Colonic mucosa (tissue), 4 donors: ENCODE measurements at places on chromosomes 7 and 10. TPM values are rescaled to one million over a fixed set of nuclear protein-coding genes. Genes with fewer than 3 reads are reported as not detected.

DNA sequence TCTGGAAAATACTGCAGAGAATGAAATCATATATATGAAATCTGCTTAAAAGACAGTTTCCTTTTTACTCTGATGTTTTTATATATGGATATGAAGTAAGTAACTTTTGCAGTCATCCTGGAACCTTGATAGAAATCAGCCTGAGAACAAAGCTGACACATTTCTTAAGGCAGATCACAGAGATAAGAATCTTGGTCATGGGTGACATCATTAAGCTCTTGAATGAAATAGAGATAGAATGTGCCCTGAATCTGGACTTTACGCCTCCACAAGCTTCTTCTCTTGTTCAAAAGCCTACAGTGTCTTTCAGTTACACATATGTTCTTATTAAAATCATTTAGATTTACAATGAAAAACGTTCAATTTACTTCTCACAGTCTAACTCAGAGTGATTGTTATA is 319.1 kb upstream of the CNTNAP2 start:
- H3K27ac ChIP-seq, result no peak overlapping the region
- no peaks in the 10 kb centered on the region for H3K27me3 ChIP-seq
- DNase-seq, result no peak
- no peak overlapping the region for H3K4me3 ChIP-seq
- H3K4me1 ChIP-seq, result no peaks in the 10 kb centered on the region

DNA sequence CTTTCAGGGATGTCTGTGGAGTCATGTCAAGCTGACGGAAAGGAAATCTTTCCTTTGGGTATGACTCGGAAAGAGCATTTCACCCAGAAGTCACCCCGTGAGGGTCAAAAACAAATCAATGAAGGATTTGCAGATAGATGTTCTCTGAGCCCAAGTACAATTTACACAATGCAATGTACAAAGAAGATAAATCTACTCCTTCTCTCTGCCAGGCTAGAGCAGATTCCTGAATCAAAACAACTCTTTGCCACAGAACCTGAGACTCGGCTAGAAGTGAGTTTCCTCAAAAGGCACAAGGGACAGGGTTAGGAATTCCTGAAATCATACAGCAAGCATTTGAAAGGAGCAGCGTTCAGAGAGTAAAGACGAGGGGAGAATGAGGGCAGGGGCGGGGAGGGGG is 34.0 kb upstream of the CALN1 start:
- no peak overlapping the region for H3K4me3 ChIP-seq
- H3K27ac ChIP-seq, result no peak overlapping the region
- no peaks in the 10 kb centered on the region for H3K36me3 ChIP-seq
- no peak for DNase-seq
- H3K27me3 ChIP-seq, result no peaks in the 10 kb centered on the region
- H3K4me1 ChIP-seq, result no peaks in the 10 kb centered on the region

PLEKHS1 gene
- total RNA-seq, result 0.84 TPM

GRCh38 chr10:42987575-42987974 is 89.3 kb upstream of the RET start:
- H3K36me3 ChIP-seq, result no peaks in the 10 kb centered on the region
- no peaks in the 10 kb centered on the region for H3K27me3 ChIP-seq
- no peak overlapping the region for H3K4me3 ChIP-seq
- no peak overlapping the region for H3K27ac ChIP-seq
- peak; percentile 7 for DNase-seq

DNA sequence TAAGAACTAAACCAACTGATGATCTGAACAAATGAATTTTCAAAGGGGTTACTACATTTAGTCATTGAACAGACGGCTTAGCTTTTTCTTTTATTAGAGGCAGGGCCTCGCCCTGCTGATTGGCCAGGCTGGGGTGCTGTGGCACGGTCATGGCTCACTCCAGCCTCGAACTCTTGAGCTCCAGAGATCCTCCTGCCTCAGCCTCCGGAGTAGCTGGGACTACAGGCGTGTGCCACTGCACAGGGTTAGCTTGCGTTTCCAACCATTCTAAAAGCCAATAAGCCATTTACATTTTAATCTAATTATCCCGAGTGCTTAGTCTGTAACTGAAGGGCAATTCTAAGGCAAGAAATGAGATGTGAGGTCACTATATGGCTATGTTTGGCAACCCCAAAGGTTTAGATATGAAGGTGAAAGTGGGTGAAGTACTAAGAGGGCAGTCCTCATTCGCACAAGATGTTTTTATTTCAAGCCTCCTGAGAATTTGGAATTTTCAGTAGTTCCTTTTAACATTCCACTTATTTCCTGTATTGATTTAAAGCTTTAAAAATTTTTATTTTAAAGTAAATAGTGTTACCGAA is 1.6 kb upstream of the CDK13 start:
- no peak for DNase-seq
- peak overlapping the region; percentile 100 for H3K27ac ChIP-seq
- no peaks in the 10 kb centered on the region for H3K4me1 ChIP-seq
- H3K36me3 ChIP-seq, result no peaks in the 10 kb centered on the region
- H3K4me3 ChIP-seq, result peak overlapping the region; percentile 93

GRCh38 chr7:138233189-138233588 is 156.9 kb downstream of the AKR1D1 start:
- no peak overlapping the region for H3K4me3 ChIP-seq
- DNase-seq, result no peak
- no peak overlapping the region for H3K27ac ChIP-seq

DNA sequence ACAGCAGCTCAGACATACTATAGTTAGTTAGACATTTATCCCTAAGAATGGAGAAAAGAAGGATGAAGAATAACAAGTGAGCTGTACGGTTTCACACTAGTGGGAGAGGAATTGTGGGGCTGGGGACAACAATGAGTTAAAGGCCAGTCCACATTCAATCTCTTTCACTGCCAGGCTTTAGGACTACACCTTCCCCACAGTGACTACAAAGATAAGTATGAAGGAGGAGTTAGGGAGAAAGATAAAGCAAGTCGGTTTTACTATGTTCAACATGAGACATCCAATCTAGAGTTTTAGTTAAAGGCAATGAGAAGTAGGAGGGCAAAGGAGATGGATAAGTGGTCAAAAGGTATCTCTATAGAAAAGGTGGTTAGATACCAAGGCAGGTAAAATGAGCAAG is 16.3 kb downstream of the ARHGAP12 start:
- H3K4me1 ChIP-seq, result no peaks in the 10 kb centered on the region
- DNase-seq, result no peak
- no peak overlapping the region for H3K27ac ChIP-seq

DNA sequence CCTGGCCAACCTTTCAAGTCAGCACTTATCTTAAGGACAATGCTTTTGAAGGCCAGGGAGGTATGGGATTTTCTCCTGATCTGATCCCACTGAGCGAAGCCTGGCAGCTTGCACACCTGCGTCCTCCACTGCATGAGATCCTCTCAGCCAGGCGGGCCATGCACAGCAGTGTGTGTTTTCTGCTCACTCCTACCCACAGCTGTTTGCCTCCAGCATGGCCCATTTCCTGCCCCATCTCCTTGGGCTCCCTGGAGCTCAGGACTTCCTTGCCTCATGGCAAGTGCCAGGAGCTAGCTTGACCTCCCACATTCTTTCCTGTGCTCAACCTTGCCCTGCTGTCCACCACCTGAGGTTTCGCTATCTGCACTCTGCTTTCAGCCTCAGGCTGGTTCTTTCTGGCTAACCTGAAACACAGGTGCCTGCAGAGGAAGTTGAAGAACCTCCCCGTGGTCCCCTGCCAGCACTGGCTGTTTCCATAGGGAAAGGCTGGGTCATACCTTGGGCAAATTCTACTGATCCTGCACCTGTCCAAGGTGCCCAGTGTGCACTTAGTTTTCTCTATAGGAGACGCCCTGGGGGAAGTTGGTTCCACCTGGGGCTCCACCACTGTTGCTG is 43.9 kb upstream of the EEPD1 start:
- no peak for DNase-seq
- H3K4me3 ChIP-seq, result no peak overlapping the region
- no peak overlapping the region for H3K27ac ChIP-seq
- H3K36me3 ChIP-seq, result no peaks in the 10 kb centered on the region
- H3K4me1 ChIP-seq, result no peaks in the 10 kb centered on the region

DNA sequence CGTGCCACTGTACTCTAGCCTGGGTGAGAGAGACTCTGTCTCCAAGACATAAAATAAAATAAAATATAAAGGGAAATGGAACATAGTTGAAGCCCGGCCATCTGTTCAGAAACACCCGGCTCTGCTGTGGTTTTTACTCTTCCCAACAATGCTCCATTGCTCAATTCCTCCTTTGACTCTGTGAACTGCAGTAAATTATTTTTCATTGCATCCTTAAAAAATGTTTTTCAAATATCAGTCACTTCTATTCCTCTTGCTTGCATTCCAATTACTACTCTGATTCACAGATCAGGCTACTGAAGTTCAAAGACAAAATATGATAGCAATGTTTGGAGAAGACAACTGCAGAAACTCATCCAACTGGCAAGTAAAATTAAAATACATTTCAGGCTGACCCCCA is 983.0 kb downstream of the SORCS1 start:
- H3K27ac ChIP-seq, result no peak overlapping the region
- H3K4me3 ChIP-seq, result no peak overlapping the region
- no peaks in the 10 kb centered on the region for H3K36me3 ChIP-seq
- no peak for DNase-seq
- no peaks in the 10 kb centered on the region for H3K4me1 ChIP-seq

- no peaks in the 10 kb centered on the region for H3K4me1 ChIP-seq
- no peaks in the 10 kb centered on the region for H3K27me3 ChIP-seq
- H3K4me3 ChIP-seq, result no peak overlapping the region
Observed at GRCh38 chr7:46026741-46027140, 105.7 kb upstream of the IGFBP3 start.

MINPP1 gene
- 19.7 TPM for total RNA-seq

- no peaks in the 10 kb centered on the region for H3K4me1 ChIP-seq
- no peaks in the 10 kb centered on the region for H3K27me3 ChIP-seq
- H3K27ac ChIP-seq, result no peak overlapping the region
- H3K36me3 ChIP-seq, result no peaks in the 10 kb centered on the region
- H3K4me3 ChIP-seq, result no peak overlapping the region
- no peak for DNase-seq
Observed at GRCh38 chr7:12481722-12482121, 78.1 kb upstream of the VWDE start.

PHTF2 gene
- 13.9 TPM for total RNA-seq

DNA sequence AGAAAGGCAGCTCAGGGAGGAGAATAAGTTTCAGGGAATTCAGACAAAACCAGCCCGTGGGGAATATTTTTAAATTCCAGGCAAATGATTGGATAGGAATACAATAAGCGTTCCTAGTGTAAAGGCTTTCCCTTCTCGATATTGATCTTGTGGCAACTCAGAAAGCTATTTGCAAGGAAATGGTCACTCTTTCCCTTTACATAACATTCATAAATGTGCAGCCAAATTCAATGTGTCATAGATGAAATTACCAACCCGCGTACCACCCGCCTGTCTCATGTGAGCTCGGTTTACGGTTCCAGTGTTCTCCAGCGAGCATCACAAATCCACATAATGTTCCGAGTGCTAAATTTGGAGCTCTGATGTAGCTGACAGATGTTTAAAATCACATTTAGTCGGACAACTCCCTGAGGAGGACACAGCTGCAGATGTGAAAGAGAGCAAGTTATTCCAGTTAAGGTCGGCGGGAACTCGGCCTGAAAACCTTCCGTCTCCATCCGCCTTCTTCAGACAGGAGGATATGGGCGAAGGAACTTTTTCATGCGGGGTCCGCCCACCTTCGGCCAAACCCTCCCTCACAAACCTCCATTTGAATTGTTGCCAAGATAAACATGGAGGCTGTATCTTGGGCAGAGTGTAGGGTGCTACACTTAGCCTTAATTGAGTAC is 327.0 kb downstream of the RNLS start:
- H3K4me3 ChIP-seq, result no peak overlapping the region
- no peak overlapping the region for H3K27ac ChIP-seq
- no peak for DNase-seq
- no peaks in the 10 kb centered on the region for H3K36me3 ChIP-seq
- no peaks in the 10 kb centered on the region for H3K4me1 ChIP-seq

- H3K36me3 ChIP-seq, result no peaks in the 10 kb centered on the region
- no peak for DNase-seq
- no peak overlapping the region for H3K4me3 ChIP-seq
- H3K27ac ChIP-seq, result no peak overlapping the region
Observed at GRCh38 chr7:100488333-100489095, 4.8 kb downstream of the NYAP1 start.

- no peak overlapping the region for H3K27ac ChIP-seq
- no peaks in the 10 kb centered on the region for H3K27me3 ChIP-seq
- H3K4me3 ChIP-seq, result no peak overlapping the region
- H3K36me3 ChIP-seq, result no peaks in the 10 kb centered on the region
- no peaks in the 10 kb centered on the region for H3K4me1 ChIP-seq
Observed at GRCh38 chr7:81272176-81272575, 353.3 kb upstream of the SEMA3C start.

DNA sequence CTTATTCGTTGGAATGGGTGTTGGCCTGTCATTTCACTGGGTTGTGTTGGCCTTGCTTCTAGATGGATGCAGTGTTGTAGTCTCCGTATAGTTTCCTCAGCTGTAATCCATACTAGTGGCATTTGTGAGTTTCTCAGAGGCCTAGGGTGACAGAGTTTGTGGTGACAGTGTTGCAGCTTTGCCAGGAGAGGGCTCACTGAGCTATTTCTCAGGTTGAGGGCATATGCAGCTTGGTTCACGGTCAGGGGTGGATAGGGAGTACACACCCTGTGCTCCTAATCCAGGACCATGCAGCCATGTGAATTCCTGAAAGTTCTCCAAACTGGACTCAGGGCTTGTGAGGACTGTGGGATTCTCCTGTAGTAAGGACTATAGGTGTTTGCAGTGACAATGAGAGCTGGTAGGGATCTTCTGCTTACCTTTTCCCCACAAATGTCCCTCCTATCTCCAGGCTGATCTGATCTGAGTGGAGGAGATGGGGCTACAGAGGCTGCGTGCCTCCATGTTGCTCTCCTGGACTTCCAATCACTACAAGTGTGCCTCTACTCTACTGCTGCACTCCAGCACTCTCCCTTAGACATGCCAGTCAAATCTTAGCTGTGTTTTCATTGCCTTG is 229.0 kb downstream of the STK31 start:
- H3K27ac ChIP-seq, result no peak overlapping the region
- peak; percentile 27 for DNase-seq
- H3K36me3 ChIP-seq, result no peaks in the 10 kb centered on the region
- no peaks in the 10 kb centered on the region for H3K27me3 ChIP-seq
- no peaks in the 10 kb centered on the region for H3K4me1 ChIP-seq

GRCh38 chr10:70381471-70382421 is 679 bp downstream of the LRRC20 start:
- H3K36me3 ChIP-seq, result no peaks in the 10 kb centered on the region
- peak overlapping the region; percentile 78 for H3K4me3 ChIP-seq
- peak; percentile 52 for DNase-seq
- no peaks in the 10 kb centered on the region for H3K4me1 ChIP-seq

DNA sequence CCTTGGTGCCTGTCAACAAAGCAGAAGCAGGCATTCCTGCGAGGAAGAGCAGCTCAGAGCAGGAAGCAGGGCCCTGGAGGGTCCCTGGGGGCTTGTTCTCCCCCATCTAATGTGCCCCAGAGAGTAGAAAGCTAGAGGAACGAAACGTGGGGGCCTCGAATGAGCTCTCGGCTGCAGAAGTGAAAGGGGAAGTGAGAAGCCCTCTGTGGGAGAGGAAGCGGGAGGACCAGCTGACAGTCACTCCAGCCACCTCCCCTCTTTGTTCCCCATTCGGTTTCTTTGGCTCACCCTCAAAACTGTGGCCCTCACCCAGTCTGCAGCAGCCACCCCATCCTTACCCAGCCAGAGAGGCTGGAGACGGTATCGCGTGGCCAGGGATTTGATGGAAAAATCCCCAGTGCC is 25.0 kb downstream of the C10orf105 start:
- peak; percentile 39 for DNase-seq
- H3K27me3 ChIP-seq, result no peaks in the 10 kb centered on the region
- H3K27ac ChIP-seq, result no peak overlapping the region
- H3K4me3 ChIP-seq, result no peak overlapping the region

- no peak overlapping the region for H3K4me3 ChIP-seq
- H3K4me1 ChIP-seq, result no peaks in the 10 kb centered on the region
Observed at GRCh38 chr10:16887565-16887964, 70.3 kb upstream of the RSU1 start.

GNGT1 gene
- not detected for total RNA-seq
